Astrocyte (in vitro differentiated cells and primary cell): ENCODE measurements at places on chromosomes 3 and 15.
A peak's percentile ranks its signal among the peaks of the same experiment; 100 is the strongest.

DNA sequence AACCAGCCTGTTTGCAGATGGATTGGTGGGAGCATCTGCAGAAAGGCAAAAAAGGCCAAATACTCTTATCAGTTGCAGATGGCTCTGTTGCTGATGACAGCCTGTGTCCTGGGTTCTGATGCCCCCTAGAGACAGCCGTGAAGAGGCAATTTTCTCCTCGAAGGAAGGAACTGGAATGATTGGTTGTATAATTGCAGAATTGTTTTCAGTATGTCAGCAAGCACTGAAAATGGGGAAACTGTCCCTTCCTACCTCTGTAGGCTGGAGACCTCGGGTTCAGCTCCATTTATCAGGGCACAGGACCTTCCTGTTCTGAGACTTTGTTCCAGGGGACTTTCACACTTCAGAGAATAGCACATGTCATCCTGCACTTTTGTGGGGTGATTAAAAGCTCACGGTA, 103.0 kb downstream of the PGPEP1L start:
- peak; percentile 51 for DNase-seq

- no peak for DNase-seq
Measured at GRCh38 chr3:192516820-192517219, 210.5 kb downstream of the FGF12 start.

- no peak for DNase-seq
Measured at GRCh38 chr15:70518201-70519003, 245.0 kb downstream of the UACA start.

- DNase-seq = no peak
Measured at GRCh38 chr3:171732756-171733155, 77.5 kb downstream of the PLD1 start.

DNA sequence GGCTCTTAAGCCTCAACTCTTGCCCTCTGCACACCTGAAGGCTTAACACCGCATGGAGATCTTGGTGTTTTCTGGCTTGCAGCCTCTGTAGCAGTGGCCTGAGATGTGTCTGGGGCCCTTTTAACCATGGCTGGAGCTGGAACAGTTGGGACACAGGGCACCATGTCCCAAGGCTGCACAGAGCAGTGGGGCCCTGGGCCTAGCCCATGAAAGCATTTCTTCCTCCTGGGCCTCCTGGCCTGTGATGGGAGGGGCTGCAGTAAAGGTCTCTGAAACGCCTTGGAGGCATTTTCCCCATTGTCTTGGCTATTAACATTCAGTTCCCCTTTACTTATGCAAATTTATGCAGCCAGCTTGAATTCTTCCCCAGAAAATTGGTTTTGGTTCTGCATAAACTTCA, 735.5 kb upstream of the ALCAM start:
- DNase-seq = no peak

DNA sequence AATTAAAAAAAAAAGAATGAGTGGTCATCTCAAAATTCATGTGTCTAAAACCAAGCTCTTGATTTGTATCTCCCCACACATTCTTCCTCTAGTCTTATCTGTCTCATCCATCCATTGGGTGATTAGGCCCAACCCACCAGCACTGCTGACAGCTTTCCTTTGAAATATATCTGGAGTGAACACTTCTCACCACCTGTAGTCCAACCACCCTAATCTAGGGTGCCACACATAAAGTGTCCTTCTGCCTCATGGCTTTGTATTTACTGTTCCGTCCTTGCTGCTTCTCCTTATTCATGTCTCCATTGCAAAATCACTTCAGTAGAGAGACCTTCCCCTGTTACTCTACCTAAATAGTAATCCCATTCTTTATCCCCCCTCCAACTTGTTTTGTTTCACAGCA, 82.4 kb upstream of the PTX3 start:
- DNase-seq = no peak

- no peak for DNase-seq
Measured at GRCh38 chr3:193827040-193827669, 234.1 kb downstream of the OPA1 start.

GRCh38 chr3:139251529-139251928, 92.3 kb upstream of the MRPS22 start:
- DNase-seq = no peak

DNA sequence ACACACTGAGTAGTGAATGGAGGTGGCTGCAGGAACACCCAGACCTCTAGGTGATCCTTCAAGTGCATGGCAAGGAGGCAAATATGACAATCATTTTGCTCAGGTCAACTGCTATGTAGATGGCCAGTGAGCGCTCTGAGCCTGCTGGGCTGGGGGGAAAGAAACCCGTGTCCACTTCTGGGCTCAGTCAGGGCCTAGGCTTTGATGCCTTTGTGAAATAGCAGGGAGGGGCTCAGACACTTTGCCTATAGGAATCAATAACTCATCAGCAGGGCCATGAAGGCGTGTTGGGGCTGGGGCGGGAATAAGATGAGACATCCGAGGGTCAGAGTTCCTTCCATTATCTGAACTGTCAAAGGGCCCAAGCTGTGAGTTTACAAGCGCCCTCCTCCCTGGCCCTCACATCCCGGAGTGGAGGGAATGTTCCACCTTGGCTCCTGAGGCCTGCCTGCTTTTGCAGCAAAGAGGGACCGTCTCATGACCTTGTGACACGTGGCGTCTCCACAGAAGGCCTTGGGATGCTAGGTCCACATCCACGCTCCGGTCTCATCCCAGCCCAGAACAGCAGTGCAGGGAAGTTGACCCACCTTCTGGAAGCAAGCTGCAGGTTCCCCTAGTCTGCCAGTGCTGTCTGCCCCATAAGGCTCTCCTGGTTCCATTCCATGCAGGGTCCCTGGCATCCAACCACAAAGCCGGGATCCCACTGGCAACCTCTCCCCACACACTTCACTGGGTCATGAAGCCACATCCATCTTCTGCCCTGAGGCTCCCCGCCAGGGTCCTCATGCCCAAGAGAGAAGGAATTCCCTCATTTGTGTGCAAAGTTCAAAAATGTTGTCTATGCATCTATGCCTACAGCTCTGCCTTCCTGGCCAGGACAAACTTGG, 78.4 kb downstream of the CHSY1 start:
- no peak for DNase-seq

- peak; percentile 32 for DNase-seq
Measured at GRCh38 chr3:81962396-81962795, 201.0 kb upstream of the GBE1 start.

- DNase-seq = peak; percentile 20
Measured at GRCh38 chr3:141796889-141797781, 33.9 kb downstream of the GRK7 start.

- DNase-seq = no peak
Measured at GRCh38 chr3:46350262-46350565, 3.7 kb upstream of the CCR2 start.

DNA sequence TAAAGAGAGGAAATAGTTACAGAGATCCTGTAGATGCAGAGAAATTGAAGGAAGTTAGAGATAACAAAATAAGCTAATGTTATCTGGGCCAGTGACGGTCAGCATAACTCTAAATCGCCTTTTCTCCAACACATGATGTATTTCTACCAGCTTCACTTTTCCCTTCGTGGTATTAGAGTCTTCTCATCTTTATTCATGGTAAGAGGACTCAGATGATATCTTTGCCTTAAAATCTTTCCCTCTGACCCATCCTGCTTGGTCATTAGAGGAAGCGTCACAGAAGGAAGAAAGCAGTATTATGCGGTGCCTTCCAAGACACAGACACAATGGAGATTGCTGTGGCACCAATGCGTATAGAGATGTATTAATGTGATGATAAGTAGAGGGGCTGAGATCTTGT, 320.7 kb upstream of the GOLIM4 start:
- DNase-seq = no peak
